ENCODE measurements at places on chromosomes 11 and 22.

- DNase-seq = no peak
Measured at GRCh38 chr11:129143335-129143734, 48.8 kb downstream of the ARHGAP32 start.

DNA sequence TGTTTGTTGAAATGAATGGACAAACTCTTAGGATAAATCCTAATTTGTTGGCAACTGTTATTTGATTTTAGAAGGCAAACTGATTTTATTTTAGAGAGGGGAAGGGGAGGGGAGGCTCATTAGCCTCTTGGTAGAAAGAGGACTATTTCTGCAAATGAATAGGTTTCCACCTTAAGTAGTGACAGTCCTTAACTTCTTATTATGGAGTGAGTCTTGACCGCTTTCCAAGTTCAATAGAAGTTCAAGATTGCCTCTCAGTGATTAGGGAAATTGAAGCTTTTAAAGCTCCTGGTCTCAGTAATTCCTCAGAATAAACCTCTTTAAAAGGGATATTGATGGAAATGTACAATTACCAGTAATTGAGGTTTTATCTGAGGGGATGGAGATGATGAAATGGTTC, 55.7 kb downstream of the PANX1 start:
- DNase-seq = no peak

GRCh38 chr11:9219572-9219971, 45.6 kb downstream of the DENND5A start:
- DNase-seq = peak; percentile 28

GRCh38 chr11:2586793-2587131, 113.0 kb downstream of the KCNQ1OT1 start:
- no peak for DNase-seq

GRCh38 chr11:10716122-10716521, 22.6 kb upstream of the IRAG1 start:
- DNase-seq = no peak

DNA sequence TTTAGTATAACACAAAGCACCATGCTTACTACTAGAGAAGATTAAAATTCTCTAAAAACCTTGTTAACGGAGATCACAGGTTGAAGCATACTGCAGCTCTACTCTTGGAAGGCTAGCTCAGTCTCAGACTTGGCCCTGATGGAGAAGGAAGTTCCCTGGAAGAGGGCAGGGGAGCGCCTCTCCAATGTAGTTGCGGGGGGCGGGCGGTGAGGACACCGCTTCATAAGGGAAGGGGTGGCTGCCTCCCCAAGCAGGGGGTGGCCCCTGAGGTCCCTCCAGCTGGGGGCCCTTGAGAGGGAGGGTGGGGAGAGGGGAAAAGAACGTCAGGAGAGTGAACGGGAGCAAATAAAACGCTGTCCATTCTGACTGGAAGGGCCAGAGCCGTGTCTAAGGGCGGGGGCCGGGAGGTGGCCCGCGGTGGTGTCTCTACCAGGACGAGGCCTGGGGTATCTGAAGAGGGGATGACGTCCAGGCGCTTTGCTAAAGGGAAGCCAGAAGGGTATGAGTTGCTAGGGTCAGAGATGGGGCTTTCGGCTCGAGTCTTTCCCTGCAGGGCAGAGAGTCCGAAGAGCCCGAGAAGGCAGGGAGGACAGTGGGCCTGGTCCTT, 553 bp upstream of the USP47 start:
- DNase-seq = peak; percentile 69

DNA sequence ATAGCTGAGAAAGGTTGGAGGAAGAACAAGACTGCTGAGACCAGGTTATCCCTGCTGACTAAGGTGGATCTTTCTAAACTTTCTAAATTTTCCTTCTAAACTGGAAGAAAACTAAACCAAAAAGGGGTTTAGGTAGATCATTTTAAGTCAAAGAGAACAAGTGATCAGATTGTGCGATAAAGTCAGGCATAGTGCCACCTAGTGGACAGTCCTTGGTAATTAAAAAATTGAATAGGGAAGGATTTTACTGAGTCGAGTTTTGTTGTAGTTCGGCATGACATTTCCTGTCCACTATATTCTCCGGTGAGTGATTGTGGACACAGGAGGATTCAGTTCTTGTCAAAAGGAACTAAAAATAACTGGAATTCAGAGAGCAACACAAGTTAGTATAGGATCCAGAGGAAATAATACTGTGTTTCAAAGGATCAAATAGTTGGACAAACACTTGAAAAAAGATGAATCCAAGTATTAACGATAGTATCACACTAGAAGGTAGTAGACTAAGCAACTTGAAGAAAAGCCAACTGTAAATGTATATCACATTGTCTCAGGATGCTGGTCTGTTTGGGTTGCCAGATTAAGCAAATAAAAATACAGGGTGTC, 1236.4 kb downstream of the FAM181B start:
- peak; percentile 65 for DNase-seq

GRCh38 chr11:68213135-68213515, at the start of gene KMT5B:
Gene KMT5B (minus strand): TSS chr11:68213296. CDS start chr11:68190076, 23,220 bp downstream.
- DNase-seq = peak; percentile 58

- no peak for DNase-seq
Measured at GRCh38 chr11:21861314-21861713, 331.6 kb upstream of the ANO5 start.

DNA sequence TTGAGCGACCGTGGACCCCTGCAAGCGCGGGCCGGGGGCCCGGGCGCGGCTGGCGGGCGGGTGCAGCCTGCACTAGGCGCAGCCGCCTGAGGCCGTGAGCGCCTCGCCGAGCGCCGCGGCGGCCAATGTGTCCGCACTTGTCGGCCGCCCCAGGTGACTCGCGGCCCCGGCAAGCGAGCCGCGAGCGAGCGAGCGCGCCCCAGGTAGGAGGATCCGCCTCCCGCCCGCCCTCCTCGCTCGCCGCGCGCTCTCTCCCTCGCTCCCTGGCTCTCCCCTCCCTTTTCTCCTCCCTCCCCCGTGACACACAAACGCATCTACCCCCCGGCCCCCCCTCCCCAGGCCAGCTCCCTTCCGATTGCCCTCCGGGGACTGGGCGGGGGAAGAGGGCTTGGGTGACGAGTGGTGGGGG, at the start of gene WNT7B:
Gene WNT7B, minus strand, starts transcription at position 160 of the 409 bp plus-strand sequence. CDS start 408 bp downstream, outside the sequence.
- DNase-seq = no peak

DNA sequence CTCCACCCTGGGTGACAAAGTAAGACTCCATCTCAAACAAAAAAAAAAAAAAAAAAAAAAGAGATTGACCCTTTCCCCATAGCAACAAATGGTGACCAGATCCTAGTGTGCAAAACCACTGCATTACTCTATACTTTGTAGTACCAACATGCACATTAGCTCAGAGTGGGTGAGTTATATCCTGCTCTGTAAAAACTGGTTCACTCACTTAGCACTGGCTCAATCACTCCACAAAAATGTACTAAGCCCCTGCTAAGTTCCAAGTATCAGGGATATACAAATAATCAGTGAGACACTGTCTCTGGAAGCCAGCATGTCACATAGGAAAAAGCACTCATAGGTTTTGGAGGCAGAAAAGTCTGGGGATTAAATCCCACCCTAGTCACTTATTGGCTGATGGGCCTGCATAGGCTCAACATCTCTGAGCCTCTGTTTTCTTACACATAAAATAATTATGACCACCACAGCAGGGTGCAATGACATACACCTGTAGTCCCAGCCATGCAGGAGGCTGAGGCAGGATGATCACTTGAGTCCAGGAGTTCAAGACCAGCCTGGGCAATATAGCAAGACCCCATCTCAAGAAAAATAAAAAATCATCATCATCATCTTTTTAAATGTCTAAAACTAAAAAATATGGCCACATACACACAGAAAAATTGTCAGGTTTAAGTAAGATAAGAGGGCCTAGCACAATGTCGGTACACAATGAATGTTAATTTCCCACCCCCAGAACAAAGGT, 11.9 kb downstream of the FAM168A start:
- DNase-seq = no peak

- peak; percentile 39 for DNase-seq
Measured at GRCh38 chr11:117875382-117876058, 938 bp downstream of the FXYD6 start.

GRCh38 chr11:27039873-27040272, 742 bp upstream of the BBOX1 start:
- no peak for DNase-seq

GRCh38 chr22:20115691-20116375, at the start of gene RANBP1:
Gene RANBP1 (plus strand): TSS chr22:20116104. CDS start chr22:20116185, 81 bp downstream.
- DNase-seq = no peak

DNA sequence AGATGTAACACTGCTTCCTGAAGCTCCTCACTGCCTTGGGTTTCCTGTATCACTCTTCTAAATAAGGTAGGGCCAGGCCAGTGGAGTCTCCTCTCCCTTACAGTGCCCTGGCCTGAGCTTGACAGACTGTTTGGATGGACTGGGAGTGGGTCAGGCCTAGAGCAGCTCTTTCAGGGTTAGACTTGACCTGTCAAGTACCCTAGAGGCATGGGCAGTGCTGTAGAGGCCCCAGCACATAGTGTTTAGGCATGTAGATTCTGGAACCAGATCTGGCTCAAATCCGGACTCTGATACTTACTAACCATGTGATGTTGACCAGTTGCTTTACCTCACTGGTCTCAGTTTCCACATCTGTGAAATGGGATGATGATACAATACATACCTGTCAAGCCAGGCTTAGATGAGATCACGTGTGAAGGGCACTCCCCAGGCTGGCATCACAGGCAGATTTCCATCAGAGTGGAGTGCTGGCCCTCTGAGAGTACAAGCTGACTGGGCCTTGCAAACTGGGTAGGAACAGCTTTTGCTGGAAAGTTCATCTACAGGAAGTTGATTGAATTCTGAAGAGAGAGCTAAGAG, 1.4 kb upstream of the MICAL2 start:
- no peak for DNase-seq

GRCh38 chr11:37512156-37512780, 914.2 kb upstream of the RAG2 start:
- peak; percentile 68 for DNase-seq

DNA sequence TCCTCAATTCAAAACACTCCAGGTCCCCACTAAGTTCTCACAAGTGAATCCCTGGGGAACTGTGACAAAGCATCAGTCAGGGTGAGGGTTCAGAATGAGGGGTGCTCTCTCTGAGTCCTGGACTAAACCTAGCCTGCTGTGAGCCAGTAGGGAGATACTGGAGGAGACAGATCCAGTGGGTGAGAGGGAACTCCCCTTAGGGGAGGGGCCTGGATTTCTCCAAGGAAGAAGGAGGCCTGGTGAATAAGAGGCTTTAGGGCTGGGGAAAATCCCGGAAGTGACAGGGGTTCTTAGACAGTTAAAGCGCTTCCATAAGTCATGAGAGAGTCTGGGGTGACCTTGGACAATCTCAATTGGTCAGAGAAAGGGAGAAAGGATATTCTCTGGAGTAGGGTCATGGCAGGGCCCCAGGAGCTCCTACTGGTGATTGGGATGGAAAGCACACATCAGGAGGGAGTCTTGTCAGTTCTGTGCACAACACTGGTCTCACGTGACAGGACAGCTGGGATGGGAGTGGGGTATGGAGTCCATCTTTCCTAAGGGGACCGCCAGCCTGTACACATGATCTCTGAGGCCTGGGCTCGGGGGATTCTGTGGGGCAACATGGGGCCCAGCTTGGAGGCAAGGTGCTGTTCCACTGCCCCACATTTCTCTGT, 1.5 kb downstream of the TBC1D10A start:
- DNase-seq = peak; percentile 93

GRCh38 chr11:119537306-119538253, 114.6 kb upstream of the THY1 start:
- peak; percentile 36 for DNase-seq

DNA sequence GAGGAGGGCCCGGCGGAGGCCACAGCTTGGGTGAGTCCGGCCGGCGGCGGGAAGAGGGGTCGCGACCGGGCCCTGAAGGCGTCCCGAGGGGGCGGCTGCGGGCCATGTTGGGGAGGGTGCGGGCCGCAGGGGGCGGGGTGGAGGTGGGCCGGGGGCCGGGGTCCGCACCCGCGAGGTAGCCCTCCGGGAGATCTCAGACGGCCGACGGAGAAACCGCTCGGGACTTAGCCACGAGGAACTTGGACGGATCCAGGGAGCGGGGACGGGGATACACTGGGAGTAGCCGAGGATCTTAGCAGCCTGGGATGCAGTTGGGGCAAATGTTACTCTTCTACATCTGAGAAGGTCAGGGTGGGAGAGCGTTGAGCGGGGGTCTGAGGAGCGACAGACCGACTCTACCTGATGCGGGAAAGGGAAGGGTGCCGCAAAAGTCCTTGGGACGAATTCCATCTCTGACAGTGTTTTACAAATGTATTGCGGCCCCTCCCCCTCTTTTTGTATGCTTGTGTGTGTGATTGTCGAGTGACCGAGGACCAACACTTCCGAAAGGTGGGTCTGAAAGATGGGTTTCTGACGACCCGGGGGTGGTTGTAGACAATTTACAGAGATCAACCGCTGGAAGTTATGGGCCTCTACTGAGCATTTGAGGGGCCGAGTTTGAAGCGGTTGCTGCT, 658 bp downstream of the STIP1 start:
- no peak for DNase-seq

DNA sequence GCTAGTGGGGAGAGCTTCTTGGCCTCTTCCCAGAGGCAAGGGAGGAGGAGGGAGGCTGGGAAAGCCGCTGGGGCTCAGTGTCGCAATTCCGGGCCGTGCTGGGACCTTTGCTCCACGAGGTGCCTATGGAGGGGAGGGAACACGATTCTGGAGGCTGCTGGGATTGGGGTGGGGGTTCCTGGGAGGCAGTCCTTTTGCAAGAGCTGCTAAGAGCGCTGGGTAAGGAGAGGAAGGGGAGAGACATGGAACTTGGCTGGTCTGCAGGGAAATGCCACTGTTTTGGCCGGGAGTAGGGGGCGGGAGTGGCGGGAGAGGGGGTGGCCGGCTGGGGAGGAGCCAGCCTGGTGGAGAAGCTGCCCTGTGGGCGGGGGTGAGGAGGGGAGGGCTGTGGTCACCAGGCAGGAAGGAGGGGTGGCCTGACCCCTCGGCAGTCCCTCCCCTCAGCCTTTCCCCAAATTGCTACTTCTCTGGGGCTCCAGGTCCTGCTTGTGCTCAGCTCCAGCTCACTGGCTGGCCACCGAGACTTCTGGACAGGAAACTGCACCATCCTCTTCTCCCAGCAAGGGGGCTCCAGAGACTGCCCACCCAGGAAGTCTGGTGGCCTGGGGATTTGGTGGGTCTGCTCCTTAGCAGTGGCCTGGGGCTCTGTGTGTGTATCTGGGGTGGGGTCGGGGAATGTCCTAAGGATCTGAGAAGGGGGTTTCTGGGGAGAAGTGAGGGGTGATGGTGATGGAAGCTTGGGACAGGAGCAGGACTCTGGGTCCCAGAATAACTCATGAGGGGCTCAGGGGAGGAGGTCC, at the start of gene NR1H3:
Gene NR1H3, plus strand, starts transcription at position 480 of the 800 bp plus-strand sequence. CDS start 1,221 bp downstream, outside the sequence.
- peak; percentile 62 for DNase-seq

GRCh38 chr11:35464308-35464707, 45.0 kb upstream of the SLC1A2 start:
- DNase-seq = peak; percentile 3

GRCh38 chr22:47055073-47055355, 292.6 kb downstream of the TBC1D22A start:
- DNase-seq = no peak

- DNase-seq = peak; percentile 11
Measured at GRCh38 chr22:19776433-19777031, 16.0 kb downstream of the TBX1 start.

DNA sequence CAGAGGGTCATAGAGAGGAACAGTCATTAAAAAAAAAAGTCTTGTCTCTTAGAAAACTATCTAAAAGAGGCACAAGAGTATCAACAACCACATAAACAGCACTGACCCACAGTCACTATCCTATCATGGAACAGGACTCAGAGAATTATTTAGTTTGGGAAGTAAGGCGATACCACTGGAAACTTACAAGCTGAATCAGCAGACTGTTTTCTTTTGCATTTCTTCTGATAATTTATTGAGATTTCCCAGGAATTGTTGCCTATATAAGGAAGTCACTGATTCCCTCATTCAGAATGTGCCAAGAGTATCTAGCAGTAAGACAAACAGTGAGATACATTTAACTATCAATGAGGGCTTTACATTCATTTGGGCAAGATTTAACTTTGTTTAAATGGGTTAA, 304.1 kb downstream of the GUCY1A2 start:
- no peak for DNase-seq

GRCh38 chr11:103035791-103036434, 56.0 kb downstream of the DCUN1D5 start:
- DNase-seq = peak; percentile 69

Data from NCI-H82 (cell line).